ENCODE measurements at places on chromosomes 5 and 9. TPM values are rescaled to one million over a fixed set of nuclear protein-coding genes. Genes with fewer than 3 reads are reported as not detected.

Gene CD74
- polyA plus RNA-seq: 109 TPM

Gene SHOC1
- 0.51 TPM for polyA plus RNA-seq

Gene EGR1
- 29.1 TPM for polyA plus RNA-seq

GRCh38 chr9:108180541-108180940, 675.2 kb downstream of the ACTL7B start:
- no peak overlapping the region for H3K4me3 ChIP-seq
- H3K4me1 ChIP-seq: no peaks in the 10 kb centered on the region
- no peaks in the 10 kb centered on the region for H3K36me3 ChIP-seq
- no peak overlapping the region for H3K27ac ChIP-seq
- no peaks in the 10 kb centered on the region for H3K27me3 ChIP-seq
- no peak for DNase-seq

DNA sequence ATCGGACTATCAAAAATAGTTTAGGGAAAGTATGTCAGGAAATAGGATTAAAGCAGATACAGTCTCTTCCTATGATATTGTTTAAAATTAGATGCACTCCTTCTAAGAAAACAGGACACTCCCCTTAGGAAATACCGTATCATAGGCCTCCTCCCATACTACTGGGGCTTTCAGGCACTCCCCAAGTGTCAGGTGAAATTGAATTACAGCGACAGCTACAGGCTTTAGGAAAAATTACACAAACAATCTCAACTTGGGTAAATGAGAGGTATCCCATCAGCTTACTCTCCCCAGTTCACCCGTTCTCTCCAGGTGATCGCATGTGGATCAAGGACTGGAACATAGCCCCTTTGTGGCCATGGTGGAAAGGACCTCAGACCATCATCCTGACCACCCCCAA, 110.4 kb upstream of the EPB41L4A start:
- H3K27me3 ChIP-seq: no peaks in the 10 kb centered on the region
- no peak overlapping the region for H3K4me3 ChIP-seq
- DNase-seq: no peak
- H3K4me1 ChIP-seq: no peaks in the 10 kb centered on the region
- H3K27ac ChIP-seq: no peak overlapping the region
- H3K36me3 ChIP-seq: no peaks in the 10 kb centered on the region

DNA sequence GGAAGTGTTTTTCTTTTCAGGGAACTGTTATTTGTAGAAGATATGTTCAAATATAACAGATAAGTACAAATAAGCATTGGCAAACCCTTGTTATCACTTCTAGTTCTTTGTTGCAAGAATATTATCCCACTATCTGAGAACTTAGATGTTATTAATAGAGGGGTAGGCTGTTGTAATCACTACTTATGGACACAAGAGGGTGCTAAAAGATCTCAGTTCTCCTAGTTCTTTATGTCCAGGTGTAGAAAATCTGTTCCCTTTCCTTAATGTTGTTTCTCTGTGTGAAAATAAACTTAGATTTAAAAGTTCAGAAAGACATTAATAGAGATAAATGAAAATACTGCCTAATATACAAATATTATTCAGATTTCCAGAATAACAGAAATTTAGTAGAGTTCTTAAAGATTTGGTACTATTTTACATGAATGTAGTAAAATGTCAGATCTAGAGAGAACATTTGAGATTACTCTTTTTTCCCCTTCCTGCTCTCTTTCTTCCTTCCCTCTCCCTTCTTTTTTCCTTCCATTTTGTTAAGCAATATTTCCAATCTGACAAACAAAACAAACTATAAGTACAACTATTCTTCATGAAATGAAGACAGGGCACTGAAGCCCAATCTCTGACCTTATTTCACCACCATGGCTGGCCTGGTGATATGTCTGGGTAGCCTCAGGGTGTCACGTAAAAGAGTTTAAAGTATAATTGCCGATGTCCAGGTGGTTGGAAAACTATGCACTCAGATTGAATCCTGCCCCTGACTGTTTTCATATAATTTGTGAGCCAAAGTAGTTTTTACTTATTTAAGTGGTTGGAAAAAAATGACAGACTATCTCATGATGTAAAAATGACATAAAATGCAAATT, 43.6 kb upstream of the C5orf46 start:
- H3K4me1 ChIP-seq: no peaks in the 10 kb centered on the region
- no peak overlapping the region for H3K27ac ChIP-seq
- no peaks in the 10 kb centered on the region for H3K27me3 ChIP-seq
- peak; percentile 38 for DNase-seq
- H3K4me3 ChIP-seq: no peak overlapping the region

GRCh38 chr9:36138901-36139300, 2.4 kb downstream of the GLIPR2 start:
- no peak overlapping the region for H3K4me3 ChIP-seq
- peaks cover 9% of the 10 kb centered on the region for H3K27me3 ChIP-seq
- no peak for DNase-seq
- peaks cover 56% of the 10 kb centered on the region for H3K4me1 ChIP-seq
- peaks cover 4% of the 10 kb centered on the region for H3K36me3 ChIP-seq
- no peak overlapping the region for H3K27ac ChIP-seq
